Cardiac fibroblast (primary cell): ENCODE measurements at places on chromosomes 6 and 20.

DNA sequence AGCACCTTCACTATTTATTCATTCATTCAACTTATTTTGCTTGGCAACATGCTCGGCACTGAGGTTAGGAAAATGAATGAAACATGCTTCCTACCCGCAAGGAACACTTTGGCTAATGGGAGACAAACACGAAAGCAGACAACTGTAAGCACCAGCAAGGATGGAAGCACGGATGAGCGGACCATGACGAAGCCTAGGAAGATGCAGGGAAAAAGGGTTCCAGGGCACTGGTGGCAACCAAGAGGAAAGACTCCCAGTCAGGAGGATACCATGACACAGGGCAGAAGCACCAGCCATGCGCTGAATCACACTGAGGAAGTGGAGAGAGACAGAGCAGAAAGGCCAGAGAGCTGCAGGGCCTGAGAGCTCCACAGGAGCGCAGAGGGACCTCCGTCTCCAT is 9.8 kb downstream of the PDE10A start:
- DNase-seq = peak; percentile 71

GRCh38 chr6:128161839-128162238 is 261.0 kb upstream of the THEMIS start:
- DNase-seq = no peak

GRCh38 chr6:48664826-48665225 is 553.8 kb upstream of the PTCHD4 start:
- no peak for DNase-seq

- DNase-seq = no peak
Observed at GRCh38 chr6:12279322-12280091, 10.7 kb upstream of the EDN1 start.

- peak; percentile 93 for DNase-seq
Observed at GRCh38 chr6:26224940-26225847, 138.0 kb downstream of the HFE start.

DNA sequence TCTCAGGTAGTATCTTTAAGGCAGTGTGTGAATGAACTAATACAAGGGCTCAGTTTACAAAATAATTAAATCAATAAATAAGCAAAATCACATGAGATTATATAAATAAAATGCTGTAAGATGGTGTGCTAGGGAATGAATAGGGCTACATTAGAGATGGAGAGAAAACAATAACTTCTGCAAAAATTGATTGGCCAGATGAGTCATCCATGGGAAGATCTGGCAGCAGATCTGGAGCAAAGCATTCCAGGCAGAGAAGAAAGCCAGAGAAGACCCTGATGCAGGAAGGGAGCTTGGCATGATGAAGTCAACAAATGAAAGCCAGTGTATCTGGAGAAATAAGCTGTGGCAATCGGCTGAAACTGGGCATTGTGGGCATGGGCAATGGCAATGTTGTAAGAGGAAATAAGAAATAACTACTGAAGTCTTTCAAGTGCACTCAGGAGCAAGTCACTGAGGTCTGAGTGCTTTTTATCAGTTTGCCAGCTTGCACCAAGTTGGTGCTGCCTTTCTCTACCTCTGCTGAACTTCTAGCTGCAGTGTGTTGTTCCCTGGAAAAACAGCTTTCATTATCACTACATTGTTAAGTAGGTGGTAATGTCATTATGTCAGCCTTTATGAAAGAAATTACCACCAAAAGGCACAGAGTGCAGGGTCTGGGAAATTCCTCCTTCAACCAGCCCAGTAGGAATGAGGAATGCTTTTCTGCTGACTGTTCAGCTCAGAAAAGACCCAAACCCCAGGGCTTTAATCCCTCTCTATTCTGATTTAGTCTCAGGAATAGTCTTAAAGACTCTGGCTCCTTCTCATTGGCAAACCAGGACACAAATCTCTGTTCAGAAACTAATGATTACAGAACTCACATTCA is 231.6 kb downstream of the HTR1B start:
- DNase-seq = no peak

- no peak for DNase-seq
Observed at GRCh38 chr20:1037039-1037438, 34.9 kb upstream of the RSPO4 start.

- no peak for DNase-seq
Observed at GRCh38 chr6:33211666-33212422, 3.5 kb downstream of the RING1 start.

DNA sequence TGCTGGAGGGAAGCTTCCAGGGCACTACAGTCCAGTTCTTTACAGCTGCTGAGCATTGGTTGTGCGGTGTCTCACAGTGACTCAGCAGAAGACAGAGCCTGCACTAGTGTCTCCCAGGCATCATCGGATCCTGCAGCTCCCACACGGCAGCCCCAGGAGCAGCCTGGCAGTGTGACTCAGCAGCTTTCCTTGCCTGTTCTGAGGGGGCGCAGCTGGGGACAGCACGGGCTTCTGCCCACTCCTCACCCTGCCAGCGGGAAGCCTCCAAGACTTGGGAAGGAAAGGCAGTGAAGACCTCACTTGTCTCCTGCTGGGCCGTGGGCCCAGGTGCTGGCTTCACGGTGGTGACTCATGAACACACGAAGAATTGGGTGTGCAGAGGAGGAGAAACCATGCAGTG is 165.4 kb downstream of the SYNDIG1 start:
- peak; percentile 85 for DNase-seq

- no peak for DNase-seq
Observed at GRCh38 chr20:35274172-35275092, 3.5 kb downstream of the MMP24OS start.

DNA sequence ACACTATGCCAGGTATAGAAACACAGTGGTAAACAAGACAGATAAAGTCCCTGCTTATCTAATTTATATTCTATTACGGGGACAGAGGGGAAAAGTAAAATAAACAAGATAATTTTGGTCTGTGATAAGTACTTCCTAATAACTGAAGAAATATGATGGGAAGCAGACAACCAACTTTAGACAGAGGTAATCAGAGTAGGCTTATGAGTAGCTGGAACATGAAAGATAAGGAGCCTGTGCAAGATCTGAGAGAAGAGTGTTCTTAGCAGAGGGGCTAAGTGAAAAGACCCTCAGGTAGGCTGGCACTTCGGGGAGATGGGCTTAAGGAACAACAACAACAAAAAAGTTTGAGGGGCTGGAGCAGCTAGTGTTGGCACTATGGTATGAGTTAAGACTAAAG is 4.1 kb downstream of the RNF8 start:
- DNase-seq = no peak

DNA sequence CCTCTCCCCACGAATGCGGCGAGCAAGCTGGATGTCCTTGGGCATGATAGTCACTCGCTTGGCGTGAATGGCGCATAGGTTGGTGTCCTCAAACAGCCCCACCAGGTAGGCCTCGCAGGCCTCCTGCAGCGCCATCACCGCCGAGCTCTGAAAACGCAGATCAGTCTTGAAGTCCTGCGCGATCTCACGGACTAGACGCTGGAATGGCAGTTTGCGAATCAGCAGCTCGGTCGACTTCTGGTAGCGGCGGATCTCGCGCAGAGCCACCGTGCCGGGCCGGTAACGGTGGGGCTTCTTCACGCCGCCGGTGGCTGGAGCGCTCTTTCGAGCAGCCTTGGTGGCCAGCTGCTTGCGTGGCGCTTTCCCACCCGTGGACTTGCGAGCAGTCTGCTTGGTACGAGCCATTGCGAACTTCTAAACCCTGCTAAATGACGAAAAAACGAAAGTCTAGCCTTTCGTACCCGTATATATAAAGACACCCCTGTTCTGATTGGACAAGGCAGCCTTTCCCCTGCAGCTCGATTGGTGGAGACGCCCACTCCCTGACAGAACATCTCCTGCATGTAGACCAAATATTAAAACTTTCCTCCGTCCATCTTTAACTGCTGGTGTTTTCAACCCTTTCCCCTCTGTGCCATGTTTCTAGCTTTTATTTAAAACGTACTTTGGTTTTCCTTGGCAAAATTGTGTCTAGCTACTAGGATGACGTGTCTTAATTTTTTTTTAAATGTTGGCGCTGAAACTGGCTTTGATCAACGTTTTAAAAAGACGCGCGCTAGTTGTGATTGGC is 109.8 kb downstream of the HFE start:
- DNase-seq = peak; percentile 94

- DNase-seq = no peak
Observed at GRCh38 chr20:43942201-43942590, 27.5 kb downstream of the TOX2 start.

- DNase-seq = no peak
Observed at GRCh38 chr20:60060593-60060992, 102.4 kb downstream of the CDH26 start.

DNA sequence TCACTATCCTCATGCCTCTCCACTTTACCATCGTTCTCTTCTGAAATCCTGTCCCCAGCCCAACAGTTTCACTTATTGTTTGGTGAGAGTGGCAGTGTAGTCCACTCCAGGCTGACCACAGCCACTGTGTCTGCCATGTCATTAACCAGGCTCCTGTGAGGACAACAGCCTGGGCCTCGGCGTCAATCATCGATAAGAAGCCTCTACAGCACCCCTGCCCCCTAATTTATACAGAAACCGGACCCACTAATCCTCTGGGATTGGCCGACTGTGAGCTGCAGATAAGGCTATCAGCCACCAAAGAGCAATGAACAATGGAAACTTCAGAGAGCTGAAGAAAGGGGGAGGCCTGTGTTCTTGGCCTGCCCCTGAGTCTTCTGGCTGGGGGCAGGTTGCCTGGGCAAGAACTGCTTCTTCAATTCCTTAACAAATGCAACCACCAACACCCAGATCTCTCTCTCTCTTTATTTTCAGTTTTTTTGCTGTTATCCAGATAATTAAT is 3.4 kb downstream of the EGFL8 start:
- no peak for DNase-seq
